ENCODE measurements at places on chromosomes 6 and 20. TPM values are rescaled to one million over a fixed set of nuclear protein-coding genes. Genes with fewer than 3 reads are reported as not detected.

DNA sequence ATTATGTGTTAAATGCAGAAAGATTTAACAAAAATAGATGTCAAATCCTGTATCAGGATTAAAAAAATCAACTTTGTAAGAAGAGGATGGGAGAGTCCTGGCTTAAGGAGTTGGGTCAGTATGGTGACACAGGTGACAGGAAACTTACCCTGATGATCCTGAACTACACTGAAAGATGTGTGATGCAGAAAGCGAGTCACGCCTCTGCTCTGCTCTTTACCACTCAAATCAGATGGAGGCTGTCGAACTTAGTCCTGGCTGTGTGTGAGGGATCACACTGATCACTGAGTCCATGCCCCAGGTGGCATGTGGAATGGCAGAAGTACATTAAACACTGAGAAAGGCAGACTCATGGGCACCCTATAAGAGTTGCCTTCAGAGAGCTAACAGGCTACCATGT is 92.9 kb downstream of the GJA10 start:
- DNase-seq = no peak

The ZBP1 gene
- total RNA-seq = not detected

The HUS1B gene
- not detected for total RNA-seq

- no peak for DNase-seq
These were observed 41.4 kb downstream of the PTGIS start for GRCh38 chr20:49526568-49526967.

DNA sequence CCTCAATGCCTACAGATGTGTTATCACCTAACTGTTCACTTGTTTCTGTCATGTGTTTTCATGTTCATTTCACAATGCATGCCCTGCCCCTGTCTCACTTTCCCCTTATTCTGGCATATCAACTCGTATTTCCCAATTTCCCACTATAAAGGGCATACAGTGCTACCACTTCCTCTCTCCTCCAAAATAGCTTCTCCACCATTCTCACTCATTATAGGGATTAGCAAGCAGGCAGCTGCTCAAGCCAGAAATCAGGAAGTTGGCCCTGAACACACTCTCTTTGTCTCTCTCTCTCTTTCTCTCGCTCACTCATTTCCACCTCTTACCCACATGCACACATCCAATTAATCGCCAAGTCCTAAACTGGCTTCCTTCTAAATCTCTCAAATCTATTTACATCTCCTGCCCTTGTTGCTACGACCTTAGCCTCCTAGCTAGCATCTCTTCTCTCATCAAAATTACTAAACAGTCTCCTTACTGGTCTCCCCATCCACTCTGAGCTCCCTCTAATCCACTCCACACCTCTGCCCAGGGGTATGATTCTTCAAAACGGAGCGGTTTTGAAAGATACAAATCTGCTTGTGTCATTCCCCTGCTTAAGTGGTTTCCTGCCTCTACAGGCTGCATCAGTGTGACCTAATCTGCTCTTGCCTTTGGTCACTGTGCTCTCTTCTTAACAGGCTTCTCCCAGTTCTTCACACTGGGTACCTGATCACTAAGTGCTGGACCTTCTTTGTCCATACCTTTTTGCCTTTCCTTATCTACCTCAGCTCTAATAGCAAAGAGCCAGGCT is 196.2 kb downstream of the BTBD9 start:
- DNase-seq = no peak

GRCh38 chr20:20531283-20531682 is 163.4 kb downstream of the INSM1 start:
- DNase-seq = no peak

The ATG5 gene
- total RNA-seq = 14.8 TPM

The CST9 gene
- not detected for total RNA-seq

GRCh38 chr20:3995067-3995748 is 20.1 kb downstream of the RNF24 start:
- no peak for DNase-seq

- DNase-seq = no peak
These were observed 31.0 kb downstream of the THEMIS start for GRCh38 chr6:127869772-127870404.

The C20orf141 gene
- total RNA-seq = not detected

The TINAG gene
- 0.16 TPM for total RNA-seq

- no peak for DNase-seq
These were observed 653.1 kb downstream of the TBC1D32 start for GRCh38 chr6:120681204-120681603.

- DNase-seq = peak; percentile 60
These were observed 364.2 kb downstream of the SYNE1 start for GRCh38 chr6:152273002-152273401.

GRCh38 chr6:147986846-147987245 is 355.8 kb upstream of the SASH1 start:
- DNase-seq = no peak

- DNase-seq = no peak
These were observed at the start of gene CBFA2T2 for GRCh38 chr20:33490023-33490933. TSS of gene CBFA2T2 (plus strand) at chr20:33490096. CDS start at chr20:33490268, 172 bp downstream.

DNA sequence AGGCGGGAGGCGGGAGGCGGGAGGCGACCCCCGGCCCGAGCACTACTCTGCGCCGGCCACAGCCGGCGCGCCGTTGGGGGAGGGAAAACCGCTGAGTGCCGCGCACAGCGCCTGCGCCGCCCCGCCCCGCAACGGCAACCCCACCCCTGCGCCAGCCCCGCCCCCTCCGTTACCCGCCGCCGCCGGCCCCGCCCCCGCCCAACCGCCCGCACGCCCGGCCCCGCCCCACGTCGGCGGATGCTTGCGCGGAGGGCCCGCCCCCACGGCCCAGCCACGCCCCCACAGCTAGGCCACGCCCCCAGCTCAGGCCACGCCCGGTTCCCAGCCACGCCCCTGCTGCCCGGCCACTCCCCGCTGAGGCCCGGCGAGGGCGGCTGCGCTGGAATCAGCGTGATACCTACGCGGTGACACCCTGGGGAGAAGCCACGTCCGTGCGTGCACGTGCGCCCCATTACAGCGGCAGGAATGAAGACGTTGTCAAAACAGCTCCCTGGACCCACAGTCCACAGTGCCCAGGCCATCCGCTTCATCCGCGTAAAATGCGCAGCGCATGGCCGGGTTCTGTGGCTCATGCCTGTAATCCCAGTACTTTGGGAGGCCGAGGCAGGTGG is at the start of gene TCFL5:
TCFL5 (minus strand) TSS at position 97 of the 611 bp plus-strand sequence. CDS start 152 bp downstream, outside the sequence.
- peak; percentile 93 for DNase-seq

DNA sequence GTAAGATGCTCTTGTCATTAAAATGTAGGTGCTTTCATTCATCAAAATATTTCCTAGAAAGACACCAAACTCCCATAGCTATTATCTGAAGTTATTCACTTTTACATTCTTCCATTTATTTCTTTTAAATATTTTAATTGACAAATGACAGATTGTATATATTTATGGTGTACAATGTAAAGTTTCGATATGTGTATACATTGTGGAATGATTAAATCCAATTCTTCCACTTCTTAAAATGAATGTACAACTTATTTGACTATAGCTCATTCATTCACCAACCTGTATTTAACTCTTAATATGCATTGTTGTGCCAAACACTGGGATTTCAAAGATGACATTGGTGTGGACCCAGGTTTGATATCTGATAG is 41.0 kb downstream of the CCN2 start:
- no peak for DNase-seq

DNA sequence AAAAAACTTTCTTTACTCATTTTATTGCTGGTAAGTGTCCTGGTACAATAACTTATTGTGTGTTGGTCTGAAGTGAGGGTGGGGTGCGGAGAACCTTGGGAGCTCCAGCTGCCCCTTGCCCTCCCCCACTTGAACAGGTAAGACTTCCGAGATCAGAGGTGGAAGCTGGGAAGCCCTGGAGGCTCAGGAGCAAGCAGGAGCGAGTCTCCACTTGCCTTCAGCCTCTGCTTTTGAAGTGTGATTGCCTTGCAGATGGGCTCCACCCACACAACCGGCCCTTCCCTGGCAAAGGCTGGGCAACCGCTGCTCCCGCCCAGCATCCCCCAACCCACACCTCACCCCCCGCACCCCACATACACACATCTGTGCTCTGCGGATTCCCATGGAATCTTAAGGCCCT is 179.6 kb downstream of the TFAP2C start:
- DNase-seq = no peak

GRCh38 chr6:132498638-132499037 is 14.3 kb downstream of the STX7 start:
- DNase-seq = no peak

DNA sequence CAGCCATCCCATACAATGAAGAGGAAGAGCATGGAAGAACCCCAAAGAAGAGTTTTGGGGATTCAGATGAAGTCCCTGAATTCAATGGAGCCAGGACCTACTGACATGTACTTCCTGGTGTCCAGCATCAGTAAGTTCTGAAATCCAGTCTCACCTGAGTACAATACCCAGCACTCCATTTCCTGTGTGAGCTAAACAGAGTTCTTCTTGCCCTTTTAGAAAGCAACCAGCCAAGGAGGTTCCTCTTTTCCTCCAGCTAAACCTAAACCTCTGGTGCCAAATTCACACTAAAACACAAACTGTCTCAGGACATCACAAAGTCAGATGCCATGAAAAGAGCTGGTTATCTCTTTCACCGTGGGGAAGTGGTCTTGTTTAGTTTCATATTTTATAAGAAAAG is 71.5 kb downstream of the PKHD1 start:
- DNase-seq = no peak
